Fibroblast of lung (primary cell): ENCODE measurements at places on chromosomes 5 and 9. TPM values are rescaled to one million over a fixed set of nuclear protein-coding genes. Genes with fewer than 3 reads are reported as not detected.

- no peaks in the 10 kb centered on the region for H3K4me1 ChIP-seq
- no peak overlapping the region for H3K4me3 ChIP-seq
- peaks cover 10% of the 10 kb centered on the region for H3K27me3 ChIP-seq
These were observed 9.0 kb upstream of the DIPK1B start for GRCh38 chr9:136703276-136703860.

DNA sequence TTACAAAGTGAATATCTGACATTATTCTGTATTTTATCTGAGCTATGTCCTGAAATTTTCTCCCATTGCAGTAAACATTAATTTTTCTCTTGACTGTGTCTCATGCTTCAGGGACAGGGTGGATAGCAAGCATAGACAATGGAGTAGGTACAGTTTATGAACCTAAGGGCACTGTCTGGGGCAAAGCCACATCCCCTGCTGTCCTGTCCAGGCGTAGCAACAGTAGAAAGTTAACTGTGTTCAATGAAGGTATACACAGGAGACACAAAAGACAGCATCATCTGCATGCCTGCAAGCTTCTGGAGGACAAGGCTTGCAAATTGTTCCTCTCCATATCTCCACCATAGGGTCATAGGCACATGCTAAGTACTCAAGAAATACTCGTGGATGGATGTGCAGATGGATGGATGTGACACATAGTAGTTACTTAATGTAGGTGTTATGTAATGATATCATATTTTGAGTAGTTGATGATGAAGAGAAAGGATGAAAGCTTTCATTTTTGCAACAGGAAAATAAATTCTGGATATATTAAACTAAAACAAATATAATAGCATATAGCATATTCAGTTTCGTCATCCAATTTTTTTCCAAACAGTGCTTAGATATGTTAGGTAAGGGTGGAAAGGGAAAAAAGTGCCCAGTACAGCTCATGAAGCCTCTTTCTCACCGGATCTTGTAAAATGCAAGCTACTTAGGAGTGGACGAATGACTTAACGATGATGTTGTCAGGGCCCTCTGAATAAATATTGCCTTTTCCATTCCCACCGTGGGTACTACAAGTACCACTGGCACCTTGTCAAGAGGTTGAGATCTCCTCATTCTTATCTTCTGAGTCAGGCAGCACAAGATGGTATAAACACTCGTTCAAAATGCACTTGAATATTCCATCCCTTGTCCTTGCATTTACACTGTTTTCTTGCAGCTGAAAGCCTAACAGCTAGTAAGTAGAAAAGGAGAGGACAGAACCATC is 19.9 kb upstream of the ZSWIM6 start:
- H3K4me3 ChIP-seq = no peak overlapping the region
- no peaks in the 10 kb centered on the region for H3K27me3 ChIP-seq
- peak overlapping the region; percentile 1 for H3K27ac ChIP-seq
- H3K4me1 ChIP-seq = peaks cover 19% of the 10 kb centered on the region

GRCh38 chr9:107158321-107158720 is 124.8 kb upstream of the RAD23B start:
- H3K36me3 ChIP-seq = no peaks in the 10 kb centered on the region
- H3K27ac ChIP-seq = no peak overlapping the region
- peak; percentile 39 for DNase-seq
- no peaks in the 10 kb centered on the region for H3K4me1 ChIP-seq
- H3K27me3 ChIP-seq = peaks cover 2% of the 10 kb centered on the region

- no peaks in the 10 kb centered on the region for H3K36me3 ChIP-seq
- H3K27ac ChIP-seq = no peak overlapping the region
- DNase-seq = no peak
- H3K4me3 ChIP-seq = no peak overlapping the region
- H3K27me3 ChIP-seq = no peaks in the 10 kb centered on the region
- no peaks in the 10 kb centered on the region for H3K4me1 ChIP-seq
These were observed 217.4 kb downstream of the DMRT2 start for GRCh38 chr9:1267581-1267980.

GRCh38 chr5:54859316-54859715 is 126.1 kb downstream of the ESM1 start:
- no peak overlapping the region for H3K27ac ChIP-seq
- no peaks in the 10 kb centered on the region for H3K27me3 ChIP-seq
- peaks cover 14% of the 10 kb centered on the region for H3K4me1 ChIP-seq
- H3K4me3 ChIP-seq = no peak overlapping the region
- no peak for DNase-seq
- H3K36me3 ChIP-seq = no peaks in the 10 kb centered on the region

- H3K27ac ChIP-seq = no peak overlapping the region
- DNase-seq = no peak
- no peaks in the 10 kb centered on the region for H3K36me3 ChIP-seq
- H3K4me1 ChIP-seq = no peaks in the 10 kb centered on the region
- no peaks in the 10 kb centered on the region for H3K27me3 ChIP-seq
These were observed 34.3 kb downstream of the ITK start for GRCh38 chr5:157214861-157215513.

DNA sequence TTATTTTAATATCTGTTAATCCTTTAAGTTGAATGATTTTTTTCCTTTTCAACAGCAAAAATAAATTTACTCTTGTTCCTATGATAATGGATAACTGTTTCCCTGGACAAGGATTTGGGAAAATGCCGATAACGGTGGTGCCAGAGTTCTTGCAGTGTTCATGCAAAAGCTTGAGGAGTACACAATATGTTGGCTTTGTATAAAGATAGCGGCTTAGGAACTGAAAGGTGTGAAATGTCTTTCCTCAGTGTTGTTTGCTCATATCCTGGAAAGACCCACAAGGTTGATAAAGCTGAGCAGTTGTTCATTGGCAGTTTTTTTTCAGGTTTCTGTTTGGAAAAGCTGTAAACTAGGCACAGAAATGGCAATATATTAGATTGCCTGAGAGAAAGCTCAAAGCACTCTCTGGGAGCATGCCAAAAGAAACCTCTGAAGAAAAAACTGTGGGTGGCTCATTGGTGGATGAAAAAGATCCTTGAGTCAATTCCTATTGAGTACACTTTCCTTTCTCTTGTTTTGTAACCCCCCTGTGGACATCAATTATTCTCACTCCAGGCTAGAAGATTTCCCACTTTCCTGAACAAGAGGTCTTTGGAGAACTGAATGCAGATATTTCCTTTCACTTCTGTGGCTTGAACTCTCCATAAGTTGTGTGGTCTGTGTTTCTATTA is 117.2 kb upstream of the RGMB start:
- no peaks in the 10 kb centered on the region for H3K27me3 ChIP-seq
- H3K36me3 ChIP-seq = no peaks in the 10 kb centered on the region
- peak; percentile 44 for DNase-seq
- H3K4me1 ChIP-seq = no peaks in the 10 kb centered on the region
- no peak overlapping the region for H3K27ac ChIP-seq

DNA sequence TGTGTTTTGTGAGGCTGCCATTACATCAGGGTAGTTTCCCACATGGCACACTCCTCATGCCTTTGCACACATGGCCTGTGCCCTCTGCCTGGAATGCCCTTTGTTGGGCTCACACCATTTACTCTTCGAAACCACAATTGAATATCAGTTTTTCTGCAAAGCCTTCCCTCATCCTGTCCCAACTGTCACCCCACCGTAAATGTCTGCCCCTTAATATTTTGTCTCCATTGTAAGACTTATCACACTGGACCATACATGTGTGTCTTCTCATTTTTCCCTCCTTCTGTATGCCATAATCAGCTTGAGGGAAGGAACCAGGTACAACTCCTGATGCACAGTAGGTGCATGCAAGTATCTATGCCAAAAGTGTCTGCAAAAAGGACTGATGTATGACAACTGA is 62.7 kb upstream of the TMEM252 start:
- H3K27ac ChIP-seq = no peak overlapping the region
- H3K4me1 ChIP-seq = no peaks in the 10 kb centered on the region
- H3K27me3 ChIP-seq = peaks cover 3% of the 10 kb centered on the region
- no peak overlapping the region for H3K4me3 ChIP-seq
- no peaks in the 10 kb centered on the region for H3K36me3 ChIP-seq

DNA sequence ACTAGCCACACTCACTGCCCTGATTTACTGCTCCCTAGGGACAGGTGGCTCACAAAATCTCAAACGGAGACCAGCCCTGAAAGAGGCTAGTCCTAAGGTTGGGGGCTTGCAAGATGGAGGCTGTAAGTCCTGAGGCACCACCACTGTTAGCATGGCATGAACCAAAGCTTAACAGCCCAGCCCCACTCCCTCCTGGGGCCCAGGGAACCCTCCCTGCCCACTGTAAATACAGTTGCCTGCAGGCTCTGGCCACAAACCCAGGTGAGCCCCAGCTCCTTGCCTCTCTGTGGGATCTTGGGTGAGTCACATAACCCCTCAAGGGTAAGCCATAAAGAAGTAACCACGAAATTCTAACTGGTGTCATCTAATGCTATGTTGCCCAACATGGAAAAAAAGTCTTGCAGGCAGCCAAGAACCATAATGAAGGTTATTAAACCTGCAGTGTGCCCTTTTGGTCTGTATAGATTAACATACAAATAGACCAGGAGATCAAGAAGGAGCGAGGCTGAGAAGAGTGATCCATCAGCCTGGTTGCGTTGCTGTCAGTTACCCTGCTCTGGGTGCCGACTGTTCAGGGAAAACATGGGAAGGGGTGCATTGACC is 1.7 kb upstream of the POMT1 start:
- no peak overlapping the region for H3K4me3 ChIP-seq
- peaks cover 22% of the 10 kb centered on the region for H3K36me3 ChIP-seq
- no peaks in the 10 kb centered on the region for H3K27me3 ChIP-seq
- H3K27ac ChIP-seq = no peak overlapping the region

DNA sequence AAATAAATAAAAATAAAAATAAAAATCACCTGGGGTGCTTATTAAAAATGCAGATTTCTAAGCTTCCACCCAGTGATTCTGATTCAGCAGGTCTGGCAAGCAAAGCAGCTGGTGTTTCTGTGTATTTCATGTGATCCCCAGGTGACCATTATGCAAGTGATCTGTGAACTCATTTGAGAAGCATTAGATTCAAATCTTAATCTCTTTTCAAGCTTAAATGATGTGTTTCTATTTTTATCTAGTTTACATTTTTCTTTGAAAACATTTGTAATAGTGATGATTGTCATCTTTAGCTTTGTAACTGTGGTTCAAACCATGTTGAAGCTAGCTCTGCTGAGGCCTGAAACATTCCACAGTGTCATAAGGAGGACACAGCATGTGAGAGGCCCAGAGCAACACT is 804.8 kb upstream of the ZNF608 start:
- H3K36me3 ChIP-seq = no peaks in the 10 kb centered on the region
- H3K4me1 ChIP-seq = peaks cover 6% of the 10 kb centered on the region
- peak; percentile 80 for DNase-seq
- no peak overlapping the region for H3K4me3 ChIP-seq

DNA sequence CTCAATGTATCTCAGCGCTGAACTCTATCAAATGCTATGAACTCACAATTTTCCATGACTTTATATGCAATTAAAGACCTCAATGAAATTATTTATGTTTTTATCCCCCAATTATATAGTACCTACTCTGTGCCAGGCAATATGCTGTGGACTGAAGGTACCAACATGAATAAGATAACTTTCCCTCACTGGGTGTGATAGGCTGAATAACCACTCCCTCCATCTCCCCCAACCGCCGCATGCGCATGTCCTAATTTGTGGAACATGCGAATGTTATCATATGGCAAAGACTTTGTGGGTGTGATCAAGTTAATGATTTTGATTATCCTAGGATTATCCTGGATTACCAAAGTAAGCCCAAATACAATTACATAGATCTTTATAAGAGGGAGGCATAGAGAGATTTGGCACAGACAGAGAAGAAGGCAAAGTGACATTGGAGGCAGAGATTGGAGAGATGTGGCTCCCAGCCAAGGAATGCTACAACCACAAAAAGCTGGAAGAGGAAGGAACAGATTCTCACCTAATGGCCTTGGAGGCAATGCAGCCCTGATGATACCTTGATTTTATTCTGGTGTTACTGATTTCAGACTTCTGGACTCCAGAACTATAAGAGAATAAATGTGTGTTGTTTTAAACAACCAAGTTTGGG is 149.1 kb upstream of the VCAN start:
- no peak overlapping the region for H3K27ac ChIP-seq
- no peaks in the 10 kb centered on the region for H3K27me3 ChIP-seq
- DNase-seq = no peak
- H3K4me3 ChIP-seq = no peak overlapping the region
- peaks cover 2% of the 10 kb centered on the region for H3K4me1 ChIP-seq

DNA sequence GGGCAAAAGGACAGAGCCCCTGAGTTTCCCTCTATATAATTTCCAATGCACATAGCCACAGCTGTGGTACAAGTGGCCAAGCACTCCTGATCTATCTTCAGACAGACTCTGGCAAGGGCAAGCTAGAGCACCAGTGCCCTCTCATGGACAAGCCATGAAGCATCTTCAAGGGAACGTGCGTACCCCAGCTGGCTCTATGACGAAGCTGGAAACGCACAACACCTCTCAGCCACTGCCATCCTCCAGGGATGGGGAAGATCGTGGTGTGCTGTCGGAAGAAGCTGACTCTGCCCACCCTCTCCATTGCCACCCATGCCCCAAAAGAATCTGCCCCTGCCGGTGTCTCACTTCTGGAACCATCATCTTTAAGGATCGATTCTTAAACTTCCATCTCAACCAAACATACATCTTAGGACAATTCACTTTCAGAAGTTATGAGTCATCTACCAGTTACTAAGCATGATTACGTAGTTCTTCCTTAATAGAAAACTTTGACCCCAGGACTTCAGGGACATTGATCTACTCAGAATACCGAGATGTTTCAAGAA is 482.9 kb downstream of the AGTPBP1 start:
- H3K27me3 ChIP-seq = no peaks in the 10 kb centered on the region
- no peaks in the 10 kb centered on the region for H3K4me1 ChIP-seq
- no peak overlapping the region for H3K27ac ChIP-seq
- no peaks in the 10 kb centered on the region for H3K36me3 ChIP-seq
- H3K4me3 ChIP-seq = no peak overlapping the region

DNA sequence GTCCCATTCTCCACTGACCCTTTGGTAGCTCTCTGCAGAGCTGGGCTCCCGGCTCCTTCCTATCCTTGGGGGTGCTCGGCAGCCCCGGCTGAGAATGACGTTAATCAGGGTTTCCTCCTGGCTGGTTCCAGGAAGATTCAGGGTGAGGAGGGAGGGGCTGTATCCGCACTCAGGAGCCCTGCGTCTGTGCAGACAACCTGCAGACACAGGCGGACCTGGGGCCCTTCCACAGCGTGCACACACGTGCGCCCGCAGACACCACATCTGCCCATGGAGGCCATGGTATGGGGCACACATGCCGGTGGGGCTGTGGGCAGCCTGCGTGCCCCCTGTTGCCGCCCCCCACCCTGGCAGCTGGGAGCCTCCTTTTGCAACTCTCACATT is 66.6 kb upstream of the RNU6ATAC start:
- H3K27ac ChIP-seq = no peak overlapping the region
- H3K4me1 ChIP-seq = peaks cover 2% of the 10 kb centered on the region
- peaks cover 4% of the 10 kb centered on the region for H3K27me3 ChIP-seq
- no peak for DNase-seq
- H3K36me3 ChIP-seq = no peaks in the 10 kb centered on the region
- no peak overlapping the region for H3K4me3 ChIP-seq

GRCh38 chr5:174057206-174057605 is 11.7 kb downstream of the NSG2 start:
- H3K27me3 ChIP-seq = no peaks in the 10 kb centered on the region
- no peak for DNase-seq
- no peaks in the 10 kb centered on the region for H3K4me1 ChIP-seq
- H3K36me3 ChIP-seq = no peaks in the 10 kb centered on the region
- no peak overlapping the region for H3K4me3 ChIP-seq

- H3K36me3 ChIP-seq = no peaks in the 10 kb centered on the region
- DNase-seq = peak; percentile 59
- peak overlapping the region; percentile 85 for H3K27ac ChIP-seq
- no peaks in the 10 kb centered on the region for H3K27me3 ChIP-seq
- H3K4me1 ChIP-seq = peaks cover 30% of the 10 kb centered on the region
These were observed 244.7 kb downstream of the BNC2 start for GRCh38 chr9:16625811-16626210.

Gene IFNA2
- not detected in 2 replicates for polyA plus RNA-seq

Gene NRARP
- polyA plus RNA-seq = 0.07 TPM in 2 replicates

Gene PAX5
- not detected in 2 replicates for polyA plus RNA-seq

Gene LHX6
- polyA plus RNA-seq = 0.09 TPM in 1 of 2 replicates, not detected in the other

Gene OR1N1
- not detected in 2 replicates for polyA plus RNA-seq

Gene FOXD4L6
- polyA plus RNA-seq = not detected in 2 replicates

Gene ADAMTS19
- polyA plus RNA-seq = 0.09 TPM in 2 replicates

Gene CCDC192
- not detected in 2 replicates for polyA plus RNA-seq
